ENCODE measurements at places on chromosomes 1 and 21. TPM values are rescaled to one million over a fixed set of nuclear protein-coding genes. Genes with fewer than 3 reads are reported as not detected.

C1orf87 gene
- not detected for total RNA-seq

SLC9C2 gene
- total RNA-seq, result not detected

DNA sequence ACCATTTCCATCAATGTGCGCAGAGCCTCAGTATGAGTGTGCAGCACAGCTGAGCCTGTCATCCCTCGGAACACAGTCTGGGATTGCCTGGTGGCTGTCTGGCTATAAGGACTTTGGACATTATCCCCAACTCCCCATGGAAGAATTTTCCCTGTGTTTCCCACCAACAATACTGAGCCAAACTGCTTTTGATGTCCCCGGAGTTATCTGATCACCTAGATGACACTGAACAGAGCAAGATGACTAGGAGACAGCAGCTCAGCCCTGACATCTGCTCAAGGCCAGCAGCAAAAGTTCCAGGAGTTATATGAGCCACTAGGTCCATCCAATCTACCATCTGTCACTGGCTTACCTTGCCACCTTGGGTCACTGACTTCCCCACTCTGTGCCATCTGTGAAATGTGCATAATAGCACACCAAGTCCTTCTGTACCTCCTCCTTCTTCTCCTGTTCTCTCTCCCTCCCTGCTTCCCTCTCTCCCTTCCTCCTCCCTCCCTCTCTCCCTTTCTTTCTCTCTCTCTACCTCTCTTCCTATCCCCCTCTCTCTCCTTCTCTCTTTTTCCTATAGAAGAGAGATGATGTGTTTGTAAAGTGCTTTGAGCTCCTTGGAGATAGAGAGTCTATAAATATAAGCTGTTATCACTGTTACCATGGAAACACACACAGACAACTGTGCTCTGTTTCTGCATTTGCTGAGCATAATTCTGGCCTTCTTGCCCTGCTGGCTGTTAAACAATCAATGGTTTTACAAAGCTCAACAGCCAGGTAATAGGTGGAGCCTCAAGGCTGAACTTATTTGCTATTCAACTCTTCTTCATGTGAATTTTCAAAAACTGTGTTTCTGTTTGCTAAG is 19.7 kb upstream of the ATP1B1 start:
- H3K27me3 ChIP-seq, result no peaks in the 10 kb centered on the region
- H3K36me3 ChIP-seq, result no peaks in the 10 kb centered on the region
- DNase-seq, result no peak
- no peaks in the 10 kb centered on the region for H3K4me1 ChIP-seq
- no peak overlapping the region for H3K4me3 ChIP-seq

- H3K27ac ChIP-seq, result no peak overlapping the region
- no peaks in the 10 kb centered on the region for H3K36me3 ChIP-seq
- no peaks in the 10 kb centered on the region for H3K27me3 ChIP-seq
- no peaks in the 10 kb centered on the region for H3K4me1 ChIP-seq
- no peak overlapping the region for H3K4me3 ChIP-seq
- DNase-seq, result no peak
Measured at GRCh38 chr21:31396399-31396798, 52.3 kb upstream of the TIAM1 start.

DNA sequence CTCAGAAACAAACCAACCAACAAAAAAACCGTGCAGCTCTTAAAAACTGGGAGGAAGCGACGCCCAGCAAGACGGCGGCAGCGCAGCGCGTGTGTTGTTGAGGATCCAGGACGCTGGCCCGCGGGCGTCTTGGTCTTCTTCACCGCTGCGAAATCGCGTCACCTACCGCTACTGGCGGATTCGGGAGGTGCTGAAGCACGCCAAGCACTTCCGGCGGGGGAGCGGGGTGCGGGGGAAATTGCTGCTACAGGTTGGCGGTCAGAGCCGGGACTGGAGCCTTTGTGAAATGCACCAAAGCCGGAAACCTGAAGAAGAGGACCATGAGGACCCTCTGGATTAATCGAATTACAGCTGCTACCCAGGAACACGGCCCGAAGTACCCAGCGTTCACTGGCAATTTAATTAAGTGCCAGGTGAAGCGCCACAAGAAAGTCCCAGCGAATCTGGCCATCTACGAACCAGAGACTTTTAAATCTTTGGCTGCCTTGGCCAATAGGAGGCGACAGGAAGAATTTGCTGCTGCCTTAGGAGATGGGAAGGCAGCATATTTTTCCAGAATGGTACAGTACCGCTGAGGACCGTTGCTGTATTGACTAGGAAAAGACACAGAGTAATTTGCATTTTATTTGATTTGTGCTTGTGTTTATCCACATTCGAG is 11.9 kb upstream of the RIPPLY3 start:
- no peak for DNase-seq
- no peaks in the 10 kb centered on the region for H3K27me3 ChIP-seq
- H3K4me1 ChIP-seq, result peaks cover 3% of the 10 kb centered on the region
- no peak overlapping the region for H3K27ac ChIP-seq
- H3K36me3 ChIP-seq, result no peaks in the 10 kb centered on the region

- no peak overlapping the region for H3K4me3 ChIP-seq
- no peaks in the 10 kb centered on the region for H3K4me1 ChIP-seq
- no peak for DNase-seq
- H3K27me3 ChIP-seq, result no peaks in the 10 kb centered on the region
- H3K27ac ChIP-seq, result no peak overlapping the region
Measured at GRCh38 chr1:30342535-30343141, 380.7 kb downstream of the MATN1 start.
